Right renal cortex interstitium (tissue), 3 donors: ENCODE measurements at places on chromosomes 7 and 10.

DNA sequence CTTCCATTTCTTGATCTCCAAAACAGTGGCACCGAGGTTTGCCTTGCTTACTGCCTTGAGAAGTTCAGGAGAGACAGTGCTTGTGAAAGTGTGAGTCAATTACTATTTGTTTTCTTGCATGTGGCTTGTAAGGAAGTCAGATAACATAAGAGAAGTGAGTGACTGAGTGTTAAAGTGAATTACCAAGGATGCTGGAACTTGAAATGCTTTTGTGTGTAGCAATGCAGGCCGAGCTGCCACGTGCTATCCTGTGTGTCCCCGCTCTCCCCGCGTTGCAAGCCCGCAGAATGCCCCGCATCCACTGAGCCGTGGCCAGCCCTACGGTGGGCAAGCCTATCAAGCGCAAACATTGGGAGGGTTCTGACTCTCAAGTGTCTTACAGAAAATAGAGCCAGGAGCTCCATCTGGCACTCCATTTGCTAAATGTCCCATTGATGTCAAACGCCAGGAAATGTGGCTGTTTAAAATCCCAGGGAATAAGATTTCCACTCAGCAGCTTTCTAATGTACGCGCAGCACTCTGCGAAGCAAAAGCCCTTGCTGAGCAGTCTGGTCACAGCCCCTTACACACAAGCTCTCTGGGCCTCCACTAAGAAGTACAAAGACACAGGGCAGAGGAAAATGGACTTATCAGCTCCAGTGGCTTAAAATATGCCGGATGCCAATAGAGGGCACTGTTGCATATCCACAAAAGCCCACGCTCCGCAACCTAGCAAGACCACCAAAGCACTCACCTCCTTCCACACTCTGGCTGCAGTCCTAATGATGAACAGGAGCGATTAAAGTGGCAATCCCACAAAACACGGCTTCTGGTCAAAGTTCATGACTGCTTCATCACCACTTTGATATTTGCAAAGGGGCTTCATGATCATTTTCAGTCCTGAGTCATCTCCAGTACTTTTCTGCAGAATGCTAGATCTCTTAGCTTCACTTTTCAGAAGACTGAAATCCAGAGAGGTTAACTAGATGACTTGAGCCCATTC lies 158.0 kb upstream of the ITGB1 start:
- DNase-seq = no peak

- no peak for DNase-seq
Measured at GRCh38 chr7:6385110-6385781, 62.5 kb downstream of the DAGLB start.

- DNase-seq = no peak
Measured at GRCh38 chr7:46651070-46651469, 730.0 kb upstream of the IGFBP3 start.

GRCh38 chr10:108411206-108411605 lies 1246.7 kb upstream of the SORCS1 start:
- DNase-seq = no peak

DNA sequence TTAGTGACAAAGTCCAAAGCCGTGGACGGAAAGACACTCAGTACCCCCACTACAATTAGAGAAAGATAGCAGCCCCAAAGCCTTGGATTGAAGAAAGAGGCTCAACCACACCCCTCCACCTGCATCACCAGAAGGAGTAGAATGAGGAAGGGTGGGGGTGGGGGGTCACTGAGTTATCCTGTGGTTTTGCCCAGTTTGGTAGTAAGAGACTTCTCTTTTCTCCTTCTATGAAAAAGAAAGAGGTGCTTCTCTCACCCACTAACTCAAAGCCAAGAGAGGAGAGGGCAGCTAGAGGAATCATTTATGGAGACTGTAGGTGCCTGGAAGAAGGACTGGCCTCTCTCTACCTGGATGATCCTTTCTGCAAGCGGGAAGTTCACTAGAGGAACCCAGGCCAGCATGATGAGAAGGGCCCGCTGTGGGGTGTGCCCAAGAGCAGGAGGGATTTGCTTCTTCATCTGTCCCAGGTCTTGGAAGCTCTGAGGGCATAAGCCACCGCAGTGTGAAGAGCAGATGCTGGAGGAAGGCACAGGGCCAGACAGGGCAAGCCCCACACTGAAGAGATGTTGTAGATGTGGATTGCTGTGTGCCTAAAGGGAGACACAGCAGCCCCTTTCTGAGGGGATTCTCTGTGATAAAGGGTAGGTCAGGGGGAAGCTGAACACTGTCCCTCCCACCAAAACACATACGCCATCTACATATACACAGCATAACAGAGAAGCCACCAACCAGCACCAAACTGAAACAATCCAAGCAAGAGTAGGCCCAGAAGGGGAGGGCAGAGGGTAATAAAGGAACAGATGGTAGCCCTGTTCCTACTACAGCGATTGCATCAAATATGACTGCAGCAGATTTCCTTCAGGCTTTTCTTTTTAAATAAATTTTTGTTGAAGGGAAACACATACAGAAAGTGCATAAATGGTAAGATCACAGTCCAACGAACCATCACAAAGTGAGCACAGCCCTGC lies 25.8 kb upstream of the LANCL2 start:
- no peak for DNase-seq

DNA sequence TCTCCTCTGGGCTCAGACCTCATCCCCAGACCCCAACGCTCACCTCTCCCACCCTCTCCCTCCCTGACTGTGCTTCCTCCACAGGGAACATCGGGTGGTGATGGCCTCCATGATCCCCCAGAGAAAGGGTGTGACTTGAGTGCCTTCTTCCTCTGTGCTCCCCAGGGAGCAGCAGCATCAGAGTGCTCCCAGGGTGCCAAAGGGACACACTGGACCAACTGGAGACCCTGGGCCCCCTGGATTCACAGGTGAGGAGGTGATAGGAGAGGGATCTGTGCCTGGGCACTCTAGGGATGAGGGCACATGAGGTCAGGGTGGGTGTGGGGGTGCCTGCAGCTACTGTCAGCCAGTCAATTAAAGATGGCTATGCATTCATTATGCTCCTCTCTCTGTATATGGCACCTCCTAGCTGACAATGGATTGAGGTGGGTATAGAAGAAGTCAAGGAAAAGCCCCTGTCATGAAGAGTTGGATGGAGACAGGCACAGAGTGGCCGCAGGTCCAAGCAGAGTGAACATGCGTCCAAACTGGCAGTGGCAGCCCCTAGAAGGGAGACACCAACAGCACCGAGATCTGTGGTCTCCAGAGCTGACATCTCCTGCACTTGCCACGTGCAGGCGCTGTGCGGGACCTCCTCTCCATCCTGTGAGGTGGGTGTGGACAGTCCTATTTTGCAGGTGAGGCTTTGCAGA lies 15.5 kb upstream of the VOPP1 start:
- no peak for DNase-seq

- DNase-seq = no peak
Measured at GRCh38 chr10:110421512-110422138, 76.1 kb upstream of the DUSP5 start.

DNA sequence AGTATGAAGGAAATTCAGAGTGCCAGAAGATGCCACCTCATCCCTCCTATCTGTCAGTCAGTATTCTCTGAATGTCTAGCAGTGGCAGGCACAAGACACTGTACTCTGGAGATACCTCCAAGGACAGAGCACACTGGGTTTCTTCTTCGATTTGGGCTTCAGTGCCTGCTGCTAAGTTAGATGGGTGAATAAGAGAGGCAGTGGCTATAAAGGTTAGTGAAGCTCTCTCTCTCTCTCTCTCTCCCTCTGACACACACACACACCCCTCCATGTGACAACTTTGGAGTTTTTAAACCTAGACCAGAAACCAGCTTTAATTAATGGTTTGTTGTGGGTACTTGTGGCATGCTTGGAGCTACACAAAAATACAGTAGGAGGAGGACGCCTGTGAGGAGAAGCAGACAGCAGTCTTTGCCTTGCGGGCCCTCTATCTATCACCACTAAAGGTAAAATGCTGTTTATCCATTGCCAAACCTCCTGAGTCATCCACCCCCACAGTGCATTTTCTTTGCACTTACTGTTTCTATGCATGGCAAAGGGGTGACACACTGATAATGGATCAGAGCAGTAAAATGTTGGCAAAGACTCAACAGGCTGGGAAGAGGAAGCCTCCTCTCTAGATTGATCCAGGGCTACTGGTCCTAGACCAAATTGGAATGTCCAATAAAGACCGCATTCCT lies 102.5 kb downstream of the TRIL start:
- no peak for DNase-seq

DNA sequence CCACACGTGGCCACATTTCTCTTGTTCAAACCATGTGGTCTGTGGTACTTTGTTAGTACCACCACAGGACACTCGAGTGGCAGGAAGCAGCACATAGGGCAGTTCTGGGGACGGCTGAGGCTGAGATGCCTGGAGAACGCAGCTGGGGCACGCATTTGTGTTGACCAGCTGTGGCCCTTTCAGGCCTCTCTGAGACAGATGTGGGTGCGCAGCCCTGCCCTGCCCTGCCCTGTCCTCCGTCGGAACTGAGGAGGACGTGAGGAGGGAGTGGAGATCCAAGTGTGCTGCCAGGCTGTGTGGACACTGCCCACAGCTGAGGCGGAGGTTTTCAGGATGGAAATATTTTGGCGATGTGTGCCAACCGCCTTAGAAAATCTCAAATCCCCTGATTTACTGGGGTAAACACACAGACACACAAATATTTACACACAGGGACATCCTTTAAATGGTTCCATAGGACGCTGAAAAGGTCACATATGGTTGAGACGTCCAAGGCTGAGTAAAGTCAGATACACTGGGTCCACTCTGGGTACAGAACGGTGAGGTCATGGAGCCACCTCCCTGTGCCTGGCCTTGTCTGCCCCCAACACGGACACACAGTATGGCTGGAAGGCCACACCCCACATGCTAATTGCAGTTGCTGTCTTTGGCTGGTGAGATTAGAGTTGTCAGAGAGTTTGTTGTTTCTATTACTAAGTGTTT lies 14.8 kb downstream of the BHLHA15 start:
- DNase-seq = no peak

DNA sequence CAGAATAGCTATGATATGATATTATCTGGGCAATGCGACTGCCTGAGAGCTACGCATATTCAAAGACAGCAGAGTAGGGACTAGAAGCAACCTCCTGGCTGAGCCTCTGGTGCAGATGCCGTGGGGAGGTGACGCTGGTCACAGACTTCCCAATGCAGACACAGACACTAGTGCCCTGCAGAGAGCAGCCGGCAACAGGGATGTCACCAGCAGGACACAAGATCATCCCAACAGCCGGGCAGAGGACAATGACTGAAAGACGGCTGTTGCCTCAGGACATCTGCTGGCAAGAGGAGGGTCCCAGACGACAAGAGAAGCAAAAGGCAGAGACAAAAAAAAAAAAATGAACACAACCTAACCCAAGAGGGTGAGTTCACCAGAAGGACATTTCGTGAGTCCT lies 104.6 kb downstream of the CALN1 start:
- DNase-seq = no peak

GRCh38 chr10:34732926-34733325 lies 82.2 kb downstream of the PARD3 start:
- DNase-seq = no peak

DNA sequence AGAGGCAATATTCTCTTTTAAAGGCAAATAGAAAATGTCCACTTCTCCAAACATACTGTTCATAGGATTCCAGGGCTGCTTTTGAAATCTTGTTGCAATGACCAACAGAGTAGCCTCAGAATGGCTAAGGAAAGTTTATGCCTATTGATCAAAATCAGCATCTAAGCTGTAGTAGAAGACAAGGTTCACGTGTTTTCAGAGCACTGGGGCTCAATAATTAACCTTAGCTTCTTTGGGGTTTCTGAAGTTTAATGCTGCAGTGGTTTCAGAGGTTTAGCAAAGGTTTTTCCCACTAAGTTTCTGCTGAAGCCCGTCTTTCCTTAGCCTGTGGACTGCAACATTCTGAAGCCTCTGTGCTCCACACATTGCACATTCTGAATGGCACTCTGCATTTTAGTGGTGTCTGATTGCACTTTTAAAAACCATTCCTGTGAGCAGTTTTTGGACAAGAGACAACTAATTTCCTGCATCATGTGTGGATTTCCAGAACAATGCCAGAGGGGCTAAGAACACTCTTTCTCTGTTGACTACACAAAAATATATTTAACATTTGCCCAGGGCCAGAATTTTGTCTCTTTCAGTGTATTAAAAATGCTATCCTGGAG lies 342.5 kb downstream of the PTEN start:
- DNase-seq = no peak

DNA sequence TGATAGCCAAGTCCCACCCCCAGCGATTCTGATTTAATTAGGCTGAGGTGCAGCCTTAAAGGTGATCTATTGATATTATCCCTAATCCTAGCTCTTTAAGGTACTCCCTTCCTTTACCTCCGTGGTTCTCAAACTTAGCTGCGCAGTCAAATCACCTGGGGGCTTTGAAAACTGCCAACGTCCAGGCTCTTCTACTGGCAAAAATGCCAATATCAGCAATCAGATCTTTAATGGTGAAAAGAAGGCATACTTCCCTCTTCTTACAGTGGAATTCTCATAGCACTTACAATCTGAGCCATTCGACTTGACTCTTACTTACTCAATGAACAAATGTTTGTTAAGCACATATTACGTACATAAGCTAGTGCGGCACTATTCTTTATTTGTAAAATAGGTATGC lies 704 bp upstream of the SLC35B4 start:
- no peak for DNase-seq
